ENCODE measurements at places on chromosomes 16 and 17.

GRCh38 chr17:948284-948852, 31.2 kb downstream of the NXN start:
- DNase-seq: no peak

DNA sequence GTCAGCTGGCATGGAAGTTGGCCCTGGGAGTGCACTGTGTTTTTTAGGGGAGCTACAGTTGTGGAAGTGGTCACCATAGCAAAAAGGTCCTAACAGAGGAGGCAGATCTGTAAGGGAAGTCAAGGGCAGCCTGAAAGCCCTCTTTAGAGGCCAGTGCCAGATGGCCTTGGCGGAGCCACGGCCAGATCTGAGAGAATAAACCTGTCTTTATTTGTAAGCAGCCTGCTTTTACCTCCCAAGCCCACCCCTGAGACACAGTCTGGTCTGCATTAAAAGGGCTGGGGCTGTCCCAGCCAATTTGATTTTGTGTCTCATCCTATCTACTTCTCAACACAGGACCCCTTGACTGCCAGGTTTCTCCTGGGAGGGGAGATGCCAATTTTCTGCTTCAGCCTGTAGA, 51.0 kb upstream of the NOL11 start:
- no peak for DNase-seq

- no peak for DNase-seq
These were observed 55.9 kb downstream of the SDK2 start for GRCh38 chr17:73588301-73588846.

DNA sequence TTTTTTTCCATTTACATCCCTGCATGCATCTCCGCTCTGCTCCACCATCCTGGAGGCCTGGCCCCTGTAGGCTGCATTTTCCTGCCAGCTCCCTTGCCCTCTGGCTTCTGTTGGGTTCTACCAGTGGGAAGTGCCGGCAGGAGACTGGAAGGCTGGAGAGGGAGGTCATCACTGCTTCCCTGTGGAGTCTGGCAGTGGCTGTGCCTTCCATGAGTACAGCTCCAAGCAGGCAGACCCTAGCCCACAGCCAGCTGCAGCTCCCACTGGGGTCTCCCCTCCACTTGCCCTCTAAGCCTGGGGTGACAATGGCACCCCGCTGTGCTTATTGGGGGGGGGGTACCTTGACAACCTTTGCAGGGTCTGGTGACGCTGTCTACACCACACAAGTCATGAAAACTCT, 37.3 kb downstream of the MMP15 start:
- DNase-seq: no peak

DNA sequence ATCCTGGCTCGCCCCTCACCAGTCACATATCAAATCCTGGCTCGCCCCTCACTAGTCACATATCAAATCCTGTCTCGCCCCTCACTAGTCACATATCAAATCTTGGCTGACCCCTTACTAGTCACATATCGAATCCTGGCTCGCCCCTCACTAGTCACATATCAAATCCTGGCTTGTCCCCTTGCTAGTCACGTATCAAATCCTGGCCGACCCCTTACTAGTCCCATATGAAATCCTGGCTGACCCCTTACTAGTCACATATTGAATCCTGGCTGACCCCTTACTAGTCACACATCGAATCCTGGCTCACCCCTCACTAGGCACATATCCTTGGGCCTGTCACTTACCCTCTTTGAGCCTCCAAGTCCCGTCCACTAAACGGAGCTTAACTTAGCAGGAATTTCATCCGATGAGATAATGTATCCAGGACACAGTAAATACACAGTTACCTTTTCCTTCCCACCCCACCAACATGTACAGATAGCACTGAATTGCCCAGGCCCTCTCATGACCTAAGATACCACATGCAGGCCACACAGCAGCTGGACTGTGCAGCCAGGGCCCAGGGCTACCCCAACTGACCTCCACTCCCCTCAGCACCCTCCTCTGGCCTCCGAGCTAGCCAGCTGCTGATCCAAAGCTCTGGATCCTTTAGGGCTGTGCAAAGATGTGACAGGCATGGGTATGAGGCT, 157.8 kb upstream of the RPH3AL start:
- DNase-seq: no peak

GRCh38 chr16:58019866-58020538, 5.6 kb upstream of the MMP15 start:
- no peak for DNase-seq

DNA sequence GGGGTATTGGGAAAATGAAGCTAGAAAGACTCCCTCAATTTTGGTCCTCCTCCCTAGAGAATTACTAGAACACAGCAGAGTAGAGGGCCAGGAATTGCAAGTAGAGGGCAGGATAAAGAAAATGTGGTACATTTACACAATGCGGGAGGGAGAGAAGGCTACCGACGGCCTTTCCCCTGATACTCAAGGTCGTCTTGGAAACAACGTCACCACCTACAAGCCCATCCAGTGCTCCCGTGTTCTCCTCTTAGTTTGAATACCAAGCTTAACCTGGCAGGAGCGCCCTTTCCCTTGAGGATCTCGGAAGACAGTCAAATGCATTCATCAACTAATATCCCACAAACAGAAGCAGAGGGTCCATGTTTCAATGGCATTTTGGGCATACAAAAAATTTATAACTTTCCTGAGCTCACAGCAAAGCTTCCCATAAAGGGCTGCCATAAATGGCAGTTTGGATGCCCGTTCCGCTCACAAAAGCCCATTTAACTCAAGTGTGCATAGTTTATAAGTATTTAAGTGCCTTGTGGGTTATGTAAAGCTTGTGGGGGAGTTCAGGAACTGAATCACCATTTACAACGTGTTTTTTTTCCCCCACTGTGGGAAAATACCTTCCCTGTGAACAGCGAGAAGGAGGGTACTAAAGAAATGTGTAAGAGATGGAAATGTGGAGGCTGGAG, 414.6 kb downstream of the SLC39A11 start:
- DNase-seq: no peak

- no peak for DNase-seq
These were observed 20.0 kb upstream of the RNF135 start for GRCh38 chr17:30950669-30951399.

DNA sequence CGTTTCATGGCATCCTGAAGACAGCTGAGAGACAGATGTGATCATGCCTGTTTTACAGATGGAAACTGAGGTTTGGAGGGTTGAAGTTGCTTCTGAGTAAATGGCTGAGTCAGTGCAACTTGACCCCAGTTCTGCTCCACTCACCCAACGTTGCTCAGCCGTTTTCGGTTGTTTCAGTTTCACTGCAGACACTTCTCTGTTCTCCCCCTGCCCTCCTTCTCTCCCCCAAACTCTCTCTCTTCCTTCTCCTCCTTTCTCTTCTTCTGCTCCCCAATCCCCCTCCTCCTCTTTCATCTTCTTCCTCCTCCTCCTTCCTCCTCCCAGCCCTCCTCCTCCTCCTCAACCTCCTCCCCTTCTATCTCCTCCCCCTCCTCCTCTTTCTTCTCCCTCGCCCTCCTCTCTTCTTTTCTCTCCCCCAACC, 9.4 kb upstream of the CEP20 start:
- peak; percentile 17 for DNase-seq

GRCh38 chr16:81564421-81564911, 119.9 kb downstream of the CMIP start:
- DNase-seq: no peak

DNA sequence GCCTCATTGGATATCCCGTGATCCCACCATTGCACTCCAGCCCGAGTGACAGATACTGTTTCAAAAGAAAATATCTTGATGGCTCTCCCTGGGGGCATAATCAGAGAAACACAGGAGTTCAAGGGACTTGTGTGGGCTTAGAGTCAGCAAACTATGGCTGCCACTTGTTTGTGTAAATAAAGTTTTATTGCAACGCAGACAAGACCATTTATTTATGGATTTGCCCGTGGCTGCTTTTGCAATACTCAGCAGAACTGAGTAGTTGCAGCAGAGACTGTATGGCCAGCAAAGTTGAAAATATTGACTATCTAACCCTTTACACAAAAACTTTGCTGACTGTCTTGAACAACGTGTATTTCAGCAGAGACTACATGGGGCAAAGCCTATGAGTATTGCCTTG, 75.5 kb upstream of the GPRC5B start:
- DNase-seq: no peak

GRCh38 chr17:5097101-5097834, 14.4 kb downstream of the ZNF232 start:
- DNase-seq: no peak

GRCh38 chr17:77677211-77677610, 281.3 kb upstream of the TNRC6C start:
- DNase-seq: no peak

- DNase-seq: no peak
These were observed 37.9 kb downstream of the LYRM1 start for GRCh38 chr16:20938426-20938825.

DNA sequence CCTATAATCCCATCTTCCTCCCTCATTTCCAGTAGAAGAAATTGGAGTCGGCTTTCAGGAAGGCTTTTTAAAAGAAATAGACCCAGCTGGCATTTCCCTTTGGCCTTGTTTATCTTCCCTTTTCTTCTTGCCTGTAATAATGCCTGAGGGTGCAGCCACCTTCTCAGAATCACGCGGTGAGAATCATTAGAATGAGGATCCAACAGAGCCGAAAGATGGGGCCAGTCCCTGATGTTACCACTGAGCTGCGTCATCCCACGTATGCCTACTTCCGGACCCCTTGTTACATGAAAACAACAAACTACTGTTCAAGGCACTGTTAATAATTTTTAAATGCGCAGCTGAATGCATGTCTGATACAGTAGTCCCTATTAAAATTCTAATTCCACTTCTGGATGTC, 24.1 kb downstream of the SDR42E1 start:
- DNase-seq: no peak

DNA sequence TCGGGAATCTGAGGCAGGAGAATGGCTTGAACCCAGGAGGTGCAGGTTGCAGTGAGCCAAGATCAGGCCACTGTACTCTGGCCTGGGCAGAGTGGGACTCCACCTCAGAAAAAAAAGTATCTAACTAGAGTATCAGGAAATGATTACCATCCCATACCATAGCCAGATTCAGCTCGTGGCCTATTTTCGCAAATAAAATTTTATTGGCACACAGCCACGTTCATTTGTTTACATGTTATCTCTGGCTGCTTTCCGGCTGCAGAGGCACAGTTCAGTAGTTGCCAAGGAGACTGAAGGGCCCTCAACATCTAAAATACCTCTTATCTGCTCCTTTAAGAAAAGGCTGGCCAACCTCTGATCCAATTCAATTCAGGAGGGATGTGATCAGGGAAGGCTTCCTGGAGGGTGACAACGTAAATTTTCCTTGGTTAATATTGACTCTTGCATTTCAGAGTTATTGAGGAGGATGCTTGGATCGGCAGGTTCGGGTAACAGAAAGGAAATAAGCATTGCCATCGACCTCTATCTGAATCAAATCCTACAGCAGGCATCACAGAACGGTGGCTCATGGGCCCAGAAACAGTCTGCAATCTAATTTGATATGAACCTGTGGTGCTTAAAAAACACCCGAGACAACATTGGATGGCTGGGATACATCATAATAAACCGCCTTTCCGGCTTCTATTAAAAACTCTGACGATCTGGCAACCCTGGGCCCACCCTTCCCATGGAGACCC, 73.8 kb downstream of the XYLT1 start:
- DNase-seq: no peak
